ENCODE measurements at places on chromosomes 3 and 15. TPM values are rescaled to one million over a fixed set of nuclear protein-coding genes. Genes with fewer than 3 reads are reported as not detected.

The XYLB gene
- 5.1 TPM for total RNA-seq

- H3K4me3 ChIP-seq = no peak overlapping the region
- H3K4me1 ChIP-seq = peaks cover 3% of the 10 kb centered on the region
- no peaks in the 10 kb centered on the region for H3K27me3 ChIP-seq
- H3K27ac ChIP-seq = no peak overlapping the region
- no peak for DNase-seq
- H3K36me3 ChIP-seq = no peaks in the 10 kb centered on the region
Measured at GRCh38 chr15:51377038-51377786, 35.8 kb downstream of the GLDN start.

GRCh38 chr15:75551091-75551490, 28.0 kb downstream of the PTPN9 start:
- H3K27ac ChIP-seq = no peak overlapping the region
- H3K36me3 ChIP-seq = no peaks in the 10 kb centered on the region
- no peaks in the 10 kb centered on the region for H3K4me1 ChIP-seq
- no peak for DNase-seq
- no peak overlapping the region for H3K4me3 ChIP-seq
- no peaks in the 10 kb centered on the region for H3K27me3 ChIP-seq

DNA sequence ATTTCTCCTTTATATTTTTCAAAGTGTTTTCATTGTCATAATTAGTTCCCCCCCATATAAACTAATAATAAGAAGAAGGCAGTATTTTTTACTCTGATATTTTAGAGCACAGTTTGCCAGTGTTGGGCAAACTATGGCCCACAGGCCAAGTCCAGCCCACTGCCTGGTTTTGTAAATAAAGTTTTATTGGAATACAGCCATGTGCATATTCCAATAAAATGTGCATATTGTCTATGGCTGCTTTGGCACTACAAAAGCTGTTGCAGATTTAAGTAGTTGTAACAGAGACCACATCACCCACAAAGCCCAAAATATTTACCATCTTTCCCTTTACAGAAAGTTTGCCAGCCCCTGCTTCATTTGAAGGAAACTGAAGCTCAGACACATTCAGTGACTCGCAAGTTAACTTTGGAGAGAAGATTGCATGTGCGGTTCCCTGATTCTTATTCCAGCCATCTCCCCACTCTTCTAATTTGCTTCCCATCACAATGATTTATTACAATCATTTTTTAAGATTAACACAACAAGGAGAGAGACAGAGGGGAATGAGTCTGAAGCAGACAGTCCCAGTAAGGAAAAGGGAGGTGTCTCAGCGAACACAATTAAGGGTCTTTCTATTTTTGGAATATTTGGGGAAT, 48.9 kb downstream of the RFTN1 start:
- H3K27ac ChIP-seq = no peak overlapping the region
- peaks cover 13% of the 10 kb centered on the region for H3K4me1 ChIP-seq
- H3K27me3 ChIP-seq = no peaks in the 10 kb centered on the region

DNA sequence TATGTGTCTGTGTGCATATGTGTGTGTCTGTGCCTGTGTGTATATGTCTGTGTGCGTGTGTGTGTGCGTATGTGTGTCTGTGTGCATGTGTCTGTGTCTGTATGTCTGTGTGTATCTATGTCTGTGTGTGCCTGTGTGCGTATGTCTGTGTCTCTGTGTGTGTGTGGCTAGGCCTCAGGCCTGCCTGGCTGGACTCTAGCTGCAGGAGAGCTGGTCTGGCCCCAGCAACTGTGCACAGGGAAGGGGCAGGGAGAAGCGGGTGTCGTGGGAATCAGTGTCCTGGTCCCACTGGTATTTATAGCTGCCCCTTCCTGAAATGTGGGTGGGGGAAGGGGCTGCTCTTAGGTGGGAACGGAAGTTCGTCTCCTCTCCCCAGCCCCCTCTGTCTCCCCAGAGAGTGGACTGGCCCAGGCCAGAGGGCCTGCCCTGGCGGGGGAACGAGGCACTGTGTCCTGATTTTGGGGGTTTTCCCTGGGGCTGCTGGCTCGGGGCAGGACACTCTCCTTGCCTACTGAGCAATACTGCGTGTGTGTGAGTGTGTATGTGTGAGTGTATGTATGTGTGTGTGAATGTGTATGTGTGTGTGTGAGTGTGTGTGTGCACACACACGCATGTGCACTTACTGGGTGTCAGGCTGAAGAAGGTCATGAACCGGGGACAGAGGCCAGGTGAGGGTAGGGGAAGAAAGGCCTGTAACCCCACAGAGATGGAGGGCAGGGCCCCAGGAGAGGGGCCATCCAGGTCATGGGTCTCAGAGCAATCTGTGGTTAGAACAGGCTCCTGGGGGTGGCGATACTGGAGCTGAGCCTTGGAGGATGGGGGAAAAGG, 6.6 kb downstream of the CSPG4 start:
- no peaks in the 10 kb centered on the region for H3K4me1 ChIP-seq
- H3K36me3 ChIP-seq = peaks cover 2% of the 10 kb centered on the region

DNA sequence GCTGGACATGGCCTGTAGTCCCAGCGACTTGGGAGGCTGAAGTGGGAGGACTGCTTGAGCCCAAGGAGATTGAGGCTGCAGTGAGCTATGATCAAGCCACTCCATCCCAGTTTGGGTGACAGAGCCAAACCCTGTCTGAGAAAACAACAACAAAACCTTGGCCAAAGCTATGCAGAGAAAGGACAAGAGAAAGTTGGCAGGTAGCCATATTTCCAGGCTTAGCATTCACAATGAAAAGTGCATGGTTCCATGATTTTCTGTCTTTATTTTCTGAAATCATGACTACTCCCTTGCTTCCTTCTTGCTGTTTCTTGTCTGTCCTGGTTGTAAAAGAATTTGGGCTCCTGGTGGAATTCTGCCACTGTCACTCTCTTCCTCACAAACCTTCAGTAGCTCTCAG, 284.6 kb upstream of the C2CD4B start:
- DNase-seq = peak; percentile 54
- no peak overlapping the region for H3K4me3 ChIP-seq
- no peak overlapping the region for H3K27ac ChIP-seq
- H3K36me3 ChIP-seq = no peaks in the 10 kb centered on the region

The GOLGA6D gene
- total RNA-seq = not detected

DNA sequence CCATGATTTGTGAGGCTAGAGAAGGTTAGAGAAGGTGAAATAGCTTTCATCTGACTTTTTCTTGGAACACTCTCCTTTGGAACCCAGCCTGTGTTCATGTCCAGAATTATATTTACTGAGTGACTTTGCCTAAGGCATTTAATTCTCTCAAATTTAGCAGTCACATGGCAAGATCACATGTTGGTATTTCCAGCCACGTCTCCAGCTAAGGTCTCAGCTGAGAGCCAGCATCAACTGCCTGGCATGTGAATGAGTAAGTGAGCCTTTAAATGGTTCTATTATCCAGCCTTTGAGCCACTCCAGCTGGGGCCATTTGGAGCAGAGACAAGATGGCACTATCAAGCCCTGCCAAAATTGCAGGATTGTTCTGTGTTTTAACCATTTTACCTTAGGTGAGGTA, 130.2 kb upstream of the SGO1 start:
- no peaks in the 10 kb centered on the region for H3K4me1 ChIP-seq
- H3K27ac ChIP-seq = no peak overlapping the region
- H3K36me3 ChIP-seq = no peaks in the 10 kb centered on the region
- no peak for DNase-seq
- no peak overlapping the region for H3K4me3 ChIP-seq

GRCh38 chr3:102674284-102674683, 239.5 kb downstream of the ZPLD1 start:
- H3K27ac ChIP-seq = no peak overlapping the region
- DNase-seq = no peak
- H3K4me3 ChIP-seq = no peak overlapping the region
- no peaks in the 10 kb centered on the region for H3K4me1 ChIP-seq
- no peaks in the 10 kb centered on the region for H3K36me3 ChIP-seq

The IL17RD gene
- 4.8 TPM for total RNA-seq

DNA sequence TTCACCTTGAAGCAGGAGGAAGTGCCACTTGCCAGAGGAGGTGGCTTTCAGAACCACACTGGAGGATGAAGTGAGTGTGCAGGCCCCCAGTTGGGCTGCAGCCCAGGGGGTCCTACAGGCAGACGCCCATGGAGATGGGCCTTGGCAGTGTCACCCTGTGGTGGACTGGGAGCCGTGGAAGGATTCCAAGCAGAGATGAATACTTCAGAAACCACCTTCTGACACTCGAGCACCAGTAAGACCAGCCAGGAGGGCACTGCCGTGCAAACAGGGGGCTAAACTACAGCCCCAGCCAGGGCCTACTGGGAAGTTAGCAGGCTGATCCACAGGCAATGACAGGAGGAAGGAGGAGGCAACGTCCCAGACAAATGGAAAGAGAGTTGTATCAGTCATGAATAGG, 55.4 kb downstream of the VGLL4 start:
- no peaks in the 10 kb centered on the region for H3K27me3 ChIP-seq
- H3K36me3 ChIP-seq = no peaks in the 10 kb centered on the region
- DNase-seq = no peak
- no peak overlapping the region for H3K27ac ChIP-seq

DNA sequence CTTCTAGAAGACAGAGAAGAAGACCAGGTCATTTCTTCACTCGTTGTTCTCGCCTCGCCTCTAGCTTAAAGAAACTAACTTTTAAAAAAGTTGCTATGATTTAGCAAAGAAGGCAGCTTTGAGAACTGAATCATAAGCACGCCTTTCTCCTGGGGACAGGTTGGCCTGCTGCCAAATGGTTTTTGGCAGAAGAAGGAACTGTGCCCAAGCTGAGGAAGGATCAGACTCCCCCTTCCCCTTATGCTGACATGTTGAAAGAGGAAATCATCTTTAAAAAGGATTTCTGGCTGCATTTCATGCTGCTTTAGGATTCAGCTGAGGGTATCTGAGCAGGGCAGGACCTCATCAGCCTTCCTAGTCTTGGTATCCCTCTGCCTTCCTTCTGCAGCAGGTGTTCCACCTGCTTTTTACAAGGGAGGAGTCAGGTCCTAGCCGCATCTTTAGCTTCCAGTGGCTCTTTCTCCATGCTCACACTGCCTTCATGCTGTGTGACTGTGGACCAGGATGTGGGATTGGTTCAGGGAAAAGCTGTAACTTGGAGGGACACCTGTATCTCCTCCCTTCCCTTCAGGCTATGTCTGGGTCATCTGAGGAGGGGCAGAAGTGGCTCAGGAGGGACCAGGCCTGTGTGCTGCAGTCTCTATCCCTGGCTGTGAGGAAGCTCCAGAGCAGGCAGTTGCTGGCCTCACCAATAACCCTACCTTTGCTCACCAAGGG, 34.1 kb upstream of the HACD2 start:
- no peaks in the 10 kb centered on the region for H3K27me3 ChIP-seq
- H3K27ac ChIP-seq = peak overlapping the region; percentile 41
- no peak overlapping the region for H3K4me3 ChIP-seq

GRCh38 chr15:67331676-67332075, 77.1 kb downstream of the IQCH start:
- H3K36me3 ChIP-seq = no peaks in the 10 kb centered on the region
- no peak overlapping the region for H3K27ac ChIP-seq
- no peaks in the 10 kb centered on the region for H3K27me3 ChIP-seq
- no peaks in the 10 kb centered on the region for H3K4me1 ChIP-seq
- no peak overlapping the region for H3K4me3 ChIP-seq

GRCh38 chr3:194824100-194824499, 138.4 kb downstream of the FAM43A start:
- H3K4me3 ChIP-seq = no peak overlapping the region
- no peaks in the 10 kb centered on the region for H3K4me1 ChIP-seq
- H3K36me3 ChIP-seq = no peaks in the 10 kb centered on the region
- no peaks in the 10 kb centered on the region for H3K27me3 ChIP-seq

DNA sequence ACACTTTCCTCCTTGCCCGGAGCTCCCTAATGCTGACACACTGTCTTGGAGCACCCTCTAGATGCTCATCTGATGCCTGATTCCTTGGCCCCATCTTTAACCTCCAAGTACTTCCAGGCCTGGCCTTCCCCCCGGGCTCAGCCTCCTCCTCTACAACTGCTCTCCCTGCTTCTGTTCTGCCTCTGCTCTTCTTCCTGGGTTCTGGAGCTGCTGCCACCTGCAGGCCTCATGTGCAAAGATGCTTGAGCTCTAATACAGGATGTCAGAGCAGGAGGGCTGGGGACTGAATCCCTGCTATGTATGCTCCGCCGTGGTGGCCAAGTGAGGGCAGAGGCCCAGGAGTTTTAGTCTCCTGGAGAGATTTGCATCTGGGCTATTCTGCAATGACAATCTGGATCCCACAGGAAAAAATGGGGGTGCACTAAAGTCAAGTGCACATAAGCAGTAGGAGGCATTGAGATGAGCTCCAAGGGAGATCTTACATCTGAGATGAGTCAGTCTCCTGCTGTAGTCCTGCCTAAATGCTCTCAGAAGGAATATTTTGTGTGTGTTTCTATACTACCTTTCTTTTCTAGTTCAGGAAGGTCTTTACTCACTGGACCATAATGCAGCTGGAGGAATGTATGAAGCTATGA, 296.3 kb downstream of the UACA start:
- H3K36me3 ChIP-seq = no peaks in the 10 kb centered on the region
- no peaks in the 10 kb centered on the region for H3K27me3 ChIP-seq
- no peak overlapping the region for H3K4me3 ChIP-seq
- H3K27ac ChIP-seq = no peak overlapping the region
- peak; percentile 72 for DNase-seq

The MUC4 gene
- total RNA-seq = 32.0 TPM

GRCh38 chr3:60630953-60631352, 620.3 kb downstream of the FHIT start:
- H3K27me3 ChIP-seq = no peaks in the 10 kb centered on the region
- no peaks in the 10 kb centered on the region for H3K4me1 ChIP-seq
- H3K27ac ChIP-seq = no peak overlapping the region
- DNase-seq = no peak
- H3K4me3 ChIP-seq = no peak overlapping the region
- H3K36me3 ChIP-seq = no peaks in the 10 kb centered on the region

The TM4SF4 gene
- 1.9 TPM for total RNA-seq

DNA sequence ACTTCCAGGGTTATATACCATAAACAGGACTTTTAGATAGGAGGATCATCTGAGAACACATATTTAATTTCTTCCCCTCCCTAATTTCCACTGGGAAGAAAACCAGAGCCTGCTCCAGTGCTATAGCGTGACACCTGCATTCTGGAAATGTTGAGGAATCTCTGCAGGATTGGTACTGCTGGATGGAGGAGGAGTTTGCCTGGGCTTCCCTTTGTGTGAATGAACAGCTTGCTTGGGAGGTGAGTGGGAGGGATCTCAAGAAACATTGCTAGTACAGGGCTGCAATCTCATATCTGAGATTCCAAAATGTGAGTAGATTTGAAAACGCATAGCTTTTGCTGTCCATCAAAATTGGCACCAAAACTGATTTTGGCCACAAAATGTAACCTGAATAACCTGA, 295.9 kb upstream of the RGMA start:
- H3K27ac ChIP-seq = no peak overlapping the region
- H3K27me3 ChIP-seq = no peaks in the 10 kb centered on the region
- no peaks in the 10 kb centered on the region for H3K36me3 ChIP-seq
- no peaks in the 10 kb centered on the region for H3K4me1 ChIP-seq
- no peak overlapping the region for H3K4me3 ChIP-seq
- DNase-seq = no peak

- H3K4me1 ChIP-seq = no peaks in the 10 kb centered on the region
- no peak overlapping the region for H3K27ac ChIP-seq
- no peaks in the 10 kb centered on the region for H3K36me3 ChIP-seq
- H3K4me3 ChIP-seq = no peak overlapping the region
- no peak for DNase-seq
- H3K27me3 ChIP-seq = no peaks in the 10 kb centered on the region
Measured at GRCh38 chr3:138412821-138413551, 21.4 kb upstream of the ESYT3 start.

All from lung (tissue), 17 donors.